Lower leg skin (tissue), 4 donors: ENCODE measurements at places on chromosomes 13 and 19. TPM values are rescaled to one million over a fixed set of nuclear protein-coding genes. Genes with fewer than 3 reads are reported as not detected.

DNA sequence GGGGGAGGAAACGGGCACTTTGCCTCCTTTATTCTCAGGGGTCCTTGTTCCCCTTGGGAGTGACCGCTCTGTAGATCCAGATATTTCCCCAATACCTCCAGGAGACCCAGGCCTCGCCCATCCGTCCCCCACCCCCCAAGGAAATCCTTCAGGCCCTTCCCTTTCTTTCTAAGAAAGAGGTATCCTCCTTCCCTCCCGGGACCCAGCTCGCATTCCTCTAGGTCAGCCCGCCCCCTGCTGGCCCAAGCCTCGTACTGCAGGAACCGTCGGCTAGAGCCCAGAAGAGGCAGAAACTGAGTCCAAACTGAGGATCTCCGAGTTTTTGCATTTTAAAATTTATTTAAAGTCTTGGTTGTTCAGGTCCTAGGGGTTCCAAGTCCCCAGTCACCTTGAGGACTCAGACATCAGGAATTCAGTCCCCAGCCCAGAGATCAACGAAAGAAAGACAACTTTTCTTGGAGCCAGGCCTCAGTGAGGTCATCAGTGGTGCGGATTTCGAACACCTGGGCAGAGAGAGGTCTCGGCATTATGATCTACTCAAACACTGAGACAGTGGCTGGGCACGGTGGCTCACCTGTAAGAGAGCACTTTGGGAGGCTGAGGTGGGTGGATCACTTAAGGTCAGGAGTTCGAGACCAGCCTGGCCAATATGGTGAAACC lies 7.5 kb upstream of the LRFN1 start:
- DNase-seq = peak; percentile 74

DNA sequence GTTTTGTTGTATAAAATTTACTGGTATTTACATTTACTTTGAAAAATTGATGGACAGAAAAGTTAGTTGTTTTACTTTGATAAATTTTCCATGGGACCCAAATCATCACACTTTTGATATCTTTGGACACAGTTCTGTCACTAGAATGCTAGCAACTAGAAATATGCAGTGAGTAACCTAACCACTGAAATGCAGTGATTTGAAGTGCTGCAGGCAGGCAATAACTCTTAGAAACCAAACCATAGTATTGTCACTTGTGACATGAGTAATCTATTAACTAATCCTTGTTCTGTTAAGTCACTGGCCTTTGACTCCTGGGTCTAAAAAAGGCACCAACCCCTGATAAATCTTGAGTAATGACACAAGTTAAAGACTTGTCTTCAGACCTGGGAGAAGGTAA lies 620.0 kb upstream of the ATXN8OS start:
- no peak for DNase-seq

- DNase-seq = no peak
These were observed 9.7 kb downstream of the SUPT20H start for GRCh38 chr13:37049810-37050209.

GRCh38 chr13:71274923-71275608 lies 591.9 kb downstream of the DACH1 start:
- no peak for DNase-seq

GRCh38 chr19:38836983-38837626 lies 5.5 kb upstream of the ECH1 start:
- DNase-seq = peak; percentile 58

GRCh38 chr19:49676136-49676783 lies 811 bp upstream of the PRMT1 start:
- DNase-seq = peak; percentile 84

Gene CYP2A6
- not detected for total RNA-seq

Gene PRODH2
- not detected for total RNA-seq

- DNase-seq = no peak
These were observed 39.9 kb downstream of the FOXO1 start for GRCh38 chr13:40626561-40626960.

Gene ZNF540
- 6.9 TPM for total RNA-seq

GRCh38 chr19:12665281-12665573 lies 1.3 kb downstream of the MAN2B1 start:
- DNase-seq = peak; percentile 64

GRCh38 chr19:29170554-29170953 lies 42.4 kb downstream of the UQCRFS1 start:
- no peak for DNase-seq
